ENCODE measurements at places on chromosomes 5 and 9.
A peak's percentile ranks its signal among the peaks of the same experiment; 100 is the strongest.

- no peak for DNase-seq
Measured at GRCh38 chr9:112408275-112408674, 28.4 kb downstream of the HSDL2 start.

- no peak for DNase-seq
Measured at GRCh38 chr9:126516936-126517832, 96.5 kb upstream of the LMX1B start.

DNA sequence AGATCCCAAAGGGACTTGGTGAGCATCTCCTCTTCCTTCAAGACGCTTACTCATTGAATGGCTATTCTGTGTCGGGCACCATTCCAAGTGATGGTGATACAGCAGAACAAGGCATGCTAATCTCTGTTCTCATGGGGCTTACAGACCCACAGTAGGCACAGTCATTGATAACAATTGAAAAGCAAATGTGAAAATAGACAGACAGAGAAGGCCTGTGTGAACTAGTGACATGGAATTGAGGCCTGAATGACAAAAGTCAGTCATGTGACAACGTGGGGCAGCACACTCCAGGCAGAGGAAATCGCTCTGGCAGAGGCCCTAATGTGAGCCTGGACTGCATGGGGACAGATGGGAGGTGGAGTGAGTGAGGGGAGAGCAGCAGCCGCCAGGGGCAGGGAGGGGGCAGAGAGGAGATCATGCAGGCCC, 70.7 kb upstream of the CPLX2 start:
- no peak for DNase-seq

DNA sequence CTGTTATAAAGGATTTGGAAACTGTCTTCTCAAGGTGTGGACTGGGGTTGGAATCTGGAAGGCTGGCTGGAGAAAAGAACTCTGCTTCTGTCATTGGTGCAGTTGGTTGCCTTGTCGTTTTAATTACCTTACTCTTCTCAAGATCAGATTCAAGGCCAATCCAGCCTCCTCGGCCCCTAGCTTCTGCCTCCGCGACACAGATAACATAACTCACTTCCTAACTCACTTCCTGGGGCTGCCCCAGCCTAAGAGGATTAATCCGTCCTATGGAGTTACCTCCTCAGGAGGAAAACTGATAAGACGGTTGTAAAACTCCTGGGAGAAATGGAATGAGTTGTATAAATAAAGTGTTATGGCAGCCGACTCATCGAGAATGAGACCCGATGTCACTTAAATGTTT, 389.1 kb upstream of the WWC1 start:
- DNase-seq = no peak

DNA sequence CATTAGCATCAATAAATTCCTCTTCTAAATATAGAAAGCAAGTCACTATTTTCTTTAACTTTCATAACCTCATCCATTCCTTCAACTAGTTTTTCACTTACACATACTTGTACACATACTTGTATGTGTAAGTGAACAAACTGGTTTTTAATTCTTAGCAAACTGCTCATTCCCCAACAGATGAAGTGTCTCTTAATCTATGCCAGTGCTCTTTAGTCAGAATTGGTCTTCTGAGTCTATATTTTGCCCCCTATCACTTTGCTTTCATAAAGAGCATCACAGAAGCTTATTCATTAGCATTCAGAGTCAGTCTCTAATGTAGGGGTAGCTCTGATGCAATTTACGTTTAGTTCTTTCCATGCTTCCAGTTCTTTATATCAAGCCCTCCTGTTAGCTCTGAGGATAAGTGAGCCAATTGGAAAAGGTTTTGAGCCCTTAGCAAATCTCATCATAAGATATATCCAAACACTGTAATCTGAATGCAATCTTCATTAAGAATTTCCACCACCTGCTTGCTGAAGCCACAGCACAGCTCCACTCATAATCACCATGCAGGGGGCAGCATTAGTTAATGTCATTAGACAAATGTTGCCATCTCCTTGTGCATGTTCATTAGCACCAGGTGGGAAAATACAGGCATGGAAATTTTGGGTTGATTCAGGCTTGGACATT, 178.5 kb upstream of the SLC24A2 start:
- DNase-seq = no peak

DNA sequence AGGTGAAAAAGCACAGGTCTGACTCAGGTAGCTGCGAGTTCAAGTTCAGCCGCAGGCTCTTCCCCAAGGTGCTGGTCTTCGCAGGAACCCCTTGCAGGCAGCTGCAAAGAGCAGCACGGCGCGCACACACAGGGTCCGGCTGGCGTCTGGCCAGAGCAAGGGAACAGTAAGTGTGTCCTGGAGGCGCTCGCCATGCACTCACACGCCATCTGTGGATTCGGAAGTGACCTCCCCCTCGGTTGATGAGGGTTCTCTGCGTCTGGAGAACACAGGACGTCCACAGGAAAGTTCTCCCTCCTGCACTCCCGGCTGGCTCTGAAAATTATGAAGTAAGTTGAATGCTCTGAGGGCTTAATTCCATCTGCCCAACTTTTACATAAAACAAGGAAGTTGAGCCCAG, 14.0 kb upstream of the EGFL7 start:
- no peak for DNase-seq

DNA sequence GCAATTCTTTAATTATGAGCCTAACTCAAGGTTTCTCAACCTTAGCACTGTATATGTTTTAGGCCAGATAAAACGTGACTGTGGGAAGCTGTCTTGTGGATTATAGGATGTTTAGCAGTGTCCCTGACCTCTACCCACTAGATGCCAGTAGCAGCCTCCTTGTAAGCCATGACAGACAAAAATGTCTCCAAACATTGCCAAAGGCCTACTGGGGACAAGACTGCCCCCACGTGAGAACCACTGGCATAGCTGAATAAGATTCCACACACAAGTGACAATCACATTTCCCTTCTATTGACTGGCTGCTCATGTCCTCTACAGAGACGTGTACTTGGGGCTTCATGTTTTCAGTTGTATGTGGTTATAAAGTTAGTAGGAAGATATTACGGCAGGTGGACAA, 55.4 kb downstream of the GOLM1 start:
- no peak for DNase-seq

GRCh38 chr5:126525630-126526245, 69.3 kb downstream of the ALDH7A1 start:
- DNase-seq = no peak

GRCh38 chr5:55540525-55540924, 5.8 kb upstream of the PLPP1 start:
- no peak for DNase-seq

- no peak for DNase-seq
Measured at GRCh38 chr5:90983711-90984124, 399.4 kb downstream of the ARRDC3 start.

GRCh38 chr9:134185536-134186011, 21.2 kb upstream of the RNU6ATAC start:
- DNase-seq = no peak

DNA sequence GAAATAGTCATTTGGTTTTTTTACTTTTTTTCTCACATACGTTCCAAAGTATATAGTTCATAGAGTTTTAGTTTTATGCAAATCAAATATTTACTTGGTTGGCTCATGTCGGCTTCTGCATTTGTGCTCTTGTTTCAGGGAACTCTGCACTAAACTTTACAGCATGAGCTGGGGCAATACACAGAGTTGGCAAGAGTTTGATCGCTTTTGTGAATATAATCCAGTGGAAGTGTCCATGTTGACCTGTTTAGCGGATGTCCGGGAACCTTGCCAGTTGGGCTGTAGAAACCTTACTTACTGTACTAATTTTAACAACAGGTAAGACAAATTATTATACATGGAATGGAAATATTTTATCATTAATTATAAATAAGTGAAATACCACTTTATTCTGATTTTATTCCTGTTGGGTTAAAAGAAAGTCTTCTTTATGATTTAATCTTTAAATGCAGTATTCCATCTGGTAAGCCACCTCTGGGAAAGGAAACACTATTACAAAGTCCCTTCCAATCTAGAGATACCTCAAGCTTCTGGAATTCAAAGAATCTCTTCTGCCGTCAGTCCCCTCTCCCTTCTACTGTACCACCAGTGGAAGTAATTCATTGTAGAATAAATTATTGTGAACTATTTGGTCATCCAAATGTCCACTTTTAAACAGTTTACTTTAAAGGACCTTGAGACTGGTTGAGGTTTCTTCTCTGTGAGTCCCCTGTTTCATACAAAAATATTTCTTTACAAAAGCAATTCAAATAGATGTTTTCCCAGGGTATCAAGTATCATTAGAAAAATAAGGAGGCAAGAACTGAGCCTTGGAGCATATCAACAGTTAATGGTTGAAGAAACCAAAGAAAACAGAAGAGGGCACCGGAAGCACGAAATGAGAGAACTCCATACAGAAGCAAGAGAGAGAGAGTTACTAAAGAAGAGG, 45.2 kb upstream of the GLIPR2 start:
- DNase-seq = no peak

- no peak for DNase-seq
Measured at GRCh38 chr5:96671441-96671840, 9.3 kb downstream of the CAST start.

DNA sequence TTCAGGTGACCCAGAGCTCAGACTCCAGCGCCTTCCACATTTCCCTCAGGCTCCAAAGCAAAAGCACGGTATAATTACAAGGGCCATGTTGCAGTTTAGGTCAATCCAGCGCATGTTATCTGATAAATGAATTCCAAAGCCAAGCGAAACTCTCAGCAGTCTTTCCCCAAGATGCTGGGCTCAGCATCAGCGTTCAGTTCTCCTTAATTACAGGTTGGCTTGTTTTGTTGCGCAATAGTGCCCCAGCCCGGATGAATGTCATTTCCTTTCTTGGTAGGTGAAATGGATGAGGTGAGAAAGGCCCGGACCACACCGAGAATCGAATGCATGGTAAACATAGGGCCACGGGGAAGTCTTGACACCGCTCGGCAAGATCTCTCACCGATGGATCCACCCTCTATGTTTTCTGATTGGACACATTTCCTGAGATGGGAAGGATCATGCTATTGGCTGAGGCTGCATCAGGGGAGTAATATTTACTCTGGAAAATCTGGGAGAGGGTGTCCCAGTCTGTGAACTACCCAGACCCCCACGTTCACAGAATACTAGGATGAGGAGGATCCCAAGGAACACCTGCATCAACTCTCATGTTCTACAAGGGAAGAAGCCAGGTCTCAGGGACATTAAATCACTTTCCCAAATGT, 221.2 kb upstream of the ANKRD55 start:
- no peak for DNase-seq

- no peak for DNase-seq
Measured at GRCh38 chr5:178392931-178393394, 160.4 kb upstream of the PHYKPL start.

DNA sequence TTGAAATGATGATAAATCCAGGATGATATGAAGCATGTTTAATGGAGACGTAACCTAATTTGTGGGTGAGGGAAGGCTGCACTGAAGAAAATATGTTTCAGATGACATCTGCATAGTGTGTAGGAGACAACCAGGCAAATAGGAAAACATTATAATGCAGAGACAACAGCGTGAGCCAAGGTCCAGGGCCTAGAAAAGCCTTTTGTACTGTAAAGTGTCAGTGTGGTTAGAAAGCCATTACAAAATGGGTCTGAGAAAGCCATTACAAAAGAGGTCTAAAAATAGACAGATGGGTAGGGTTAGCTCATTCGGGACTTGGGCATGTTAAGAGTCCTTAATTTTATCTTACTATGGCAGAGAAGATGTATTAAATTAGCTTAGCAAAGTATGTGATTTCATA, 14.9 kb upstream of the GABRG2 start:
- DNase-seq = no peak

GRCh38 chr5:41842777-41843176, 27.4 kb downstream of the OXCT1 start:
- no peak for DNase-seq

GRCh38 chr9:107738789-107739188, 249.2 kb upstream of the KLF4 start:
- no peak for DNase-seq

DNA sequence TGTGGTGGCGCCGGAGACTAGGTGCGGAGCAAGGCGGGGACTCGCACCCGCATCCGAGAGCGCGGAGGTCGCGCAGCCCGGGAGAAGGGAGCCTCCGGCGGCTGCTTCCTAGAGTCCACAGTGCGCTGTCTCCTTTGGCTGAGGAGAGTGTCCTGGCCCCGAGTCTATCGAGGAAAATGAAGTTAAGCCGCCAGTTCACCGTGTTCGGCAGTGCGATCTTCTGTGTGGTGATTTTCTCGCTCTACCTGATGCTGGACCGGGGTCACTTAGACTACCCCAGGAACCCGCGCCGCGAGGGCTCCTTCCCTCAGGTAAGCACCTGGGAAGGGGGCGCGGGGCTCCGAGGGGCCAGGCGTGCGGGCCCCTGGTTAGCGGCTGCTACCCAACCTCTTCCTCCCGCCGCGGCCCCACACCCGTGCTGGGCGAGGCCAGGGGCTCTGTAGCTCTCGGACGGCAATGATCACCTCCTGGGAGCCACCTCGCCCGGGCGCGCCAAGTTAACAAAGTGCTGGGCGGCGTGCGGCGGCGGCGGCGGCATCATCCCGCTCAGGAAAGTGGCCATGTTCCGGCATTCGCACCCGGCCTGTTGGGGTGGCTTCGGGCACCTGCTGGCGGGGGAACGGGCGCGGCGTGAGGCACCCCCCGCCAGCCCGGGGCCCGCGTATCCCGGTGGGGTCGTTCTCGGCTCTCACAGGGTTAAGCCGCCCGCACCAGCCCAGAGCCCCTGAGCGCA, 681 bp downstream of the MAN2A1 start:
- peak; percentile 41 for DNase-seq

DNA sequence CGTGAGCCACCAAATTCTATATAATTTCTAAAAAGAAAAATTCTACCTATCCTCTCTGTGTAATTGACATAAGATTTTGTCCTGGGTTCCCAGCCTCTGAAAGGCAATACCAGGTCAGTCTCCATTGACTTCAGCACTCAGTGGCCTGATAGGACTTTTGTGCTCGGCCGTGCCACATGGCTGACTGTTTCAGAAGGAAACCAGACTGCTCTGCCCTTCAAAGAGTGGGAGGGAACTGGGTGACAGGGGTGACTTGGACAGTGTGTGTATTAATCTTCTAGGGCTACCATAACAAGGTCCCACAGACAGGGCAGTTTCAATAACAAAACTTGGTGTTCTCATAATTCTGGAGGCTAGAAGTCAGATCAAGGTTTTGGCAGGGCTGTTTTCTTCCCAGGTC, 43.0 kb downstream of the ARHGAP26 start:
- DNase-seq = no peak

GRCh38 chr5:126937771-126938170, 92.6 kb downstream of the MARCHF3 start:
- no peak for DNase-seq

All from neuronal stem cell (in vitro differentiated cells).